ENCODE measurements at places on chromosomes 6 and 20. TPM values are rescaled to one million over a fixed set of nuclear protein-coding genes. Genes with fewer than 3 reads are reported as not detected.

The ENPP1 gene
- 13.1 TPM for total RNA-seq

The HLA-C gene
- 122 TPM for total RNA-seq

The LHFPL5 gene
- not detected for total RNA-seq

The TTI1 gene
- 15.9 TPM for total RNA-seq

The OPRM1 gene
- total RNA-seq: not detected

GRCh38 chr6:67433124-67433523 is 1202.0 kb upstream of the ADGRB3 start:
- DNase-seq: peak; percentile 1

DNA sequence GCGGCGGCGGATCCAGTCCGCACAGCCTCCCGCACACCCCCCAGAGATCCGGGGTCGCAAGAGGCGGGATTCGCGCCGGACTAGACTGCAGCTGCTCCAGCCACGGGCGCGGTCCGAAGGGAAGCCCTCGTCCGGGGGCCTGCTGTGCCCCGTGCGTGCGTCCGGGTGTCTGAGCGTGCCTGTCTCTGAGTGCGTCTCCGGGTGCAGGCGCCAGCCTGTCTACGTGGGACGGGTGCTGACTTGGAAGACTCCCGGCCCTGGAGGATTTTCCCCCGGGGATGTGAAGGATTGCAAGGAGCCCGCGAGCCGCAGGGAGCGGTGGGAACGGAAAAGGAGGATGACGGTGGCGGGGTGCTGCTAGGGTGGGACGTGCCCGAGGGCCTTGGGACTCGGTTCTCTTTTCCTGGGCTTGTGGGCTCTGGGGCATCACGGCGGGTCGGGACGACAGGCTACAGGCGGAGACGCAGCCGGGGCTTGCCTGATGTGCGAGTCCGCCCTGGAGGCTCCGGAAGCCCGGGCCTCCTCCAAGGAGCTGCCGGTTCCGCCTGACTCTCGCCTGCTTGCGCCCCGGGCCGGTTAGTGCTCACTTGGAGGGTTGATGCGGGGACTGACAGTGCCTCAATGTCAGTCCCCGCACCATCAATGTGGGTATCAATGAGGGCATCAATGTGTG is 5.7 kb downstream of the MAFB start:
- DNase-seq: peak; percentile 24

- DNase-seq: no peak
Measured at GRCh38 chr20:34282041-34282440, 21.1 kb downstream of the AHCY start.

GRCh38 chr6:118740372-118740771 is 89.0 kb upstream of the CEP85L start:
- DNase-seq: no peak

- peak; percentile 77 for DNase-seq
Measured at GRCh38 chr6:166342349-166343149, at the start of gene SFT2D1. TSS of gene SFT2D1 (minus strand) at chr6:166342545. CDS start at chr6:166342481, 64 bp downstream.

GRCh38 chr6:16514249-16514648 is 247.0 kb downstream of the ATXN1 start:
- DNase-seq: peak; percentile 77

GRCh38 chr6:83867527-83868161 is 8.2 kb downstream of the CYB5R4 start:
- DNase-seq: peak; percentile 53

GRCh38 chr6:16090920-16091319 is 38.0 kb upstream of the MYLIP start:
- no peak for DNase-seq

DNA sequence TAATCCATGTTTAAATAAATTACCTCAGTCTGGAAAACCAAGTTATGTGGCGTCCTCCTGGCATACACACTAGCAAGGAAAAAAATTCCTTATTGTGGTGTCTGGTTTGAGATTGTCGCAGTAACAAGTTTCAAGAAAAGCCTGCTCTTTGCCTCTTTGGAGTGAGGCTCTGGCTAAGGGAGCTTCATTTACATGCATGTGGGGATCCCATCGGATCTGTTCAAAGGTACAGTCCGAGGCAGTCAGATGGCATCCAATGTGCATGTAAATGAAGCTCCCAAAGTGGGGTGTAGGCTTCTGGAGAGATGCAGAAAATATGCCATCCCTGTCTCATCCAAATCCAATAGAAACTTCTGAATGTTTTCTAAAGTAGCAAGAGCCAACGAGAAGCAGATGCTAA is 199.5 kb upstream of the FBXL4 start:
- DNase-seq: no peak

GRCh38 chr6:26389349-26389894 is 6.5 kb downstream of the BTN2A2 start:
- no peak for DNase-seq

DNA sequence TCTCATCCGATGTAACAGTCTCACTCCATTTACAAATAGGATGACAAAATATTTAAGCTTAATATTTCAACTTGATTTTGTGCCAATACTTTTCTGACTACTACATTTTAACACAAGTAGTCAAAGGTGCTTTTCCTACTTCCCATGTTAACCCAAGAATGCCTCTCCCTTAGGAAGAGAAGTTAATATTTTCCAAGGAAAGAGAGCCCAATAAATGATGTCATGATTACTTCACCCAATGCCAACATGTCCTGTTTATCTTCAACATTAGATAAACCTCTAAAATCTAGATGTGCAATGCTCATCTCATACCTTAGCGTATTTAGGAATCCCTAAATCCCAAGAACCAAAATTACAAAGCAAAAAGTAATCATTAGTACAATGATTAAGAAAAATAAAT is 156.7 kb upstream of the TENT5A start:
- no peak for DNase-seq

DNA sequence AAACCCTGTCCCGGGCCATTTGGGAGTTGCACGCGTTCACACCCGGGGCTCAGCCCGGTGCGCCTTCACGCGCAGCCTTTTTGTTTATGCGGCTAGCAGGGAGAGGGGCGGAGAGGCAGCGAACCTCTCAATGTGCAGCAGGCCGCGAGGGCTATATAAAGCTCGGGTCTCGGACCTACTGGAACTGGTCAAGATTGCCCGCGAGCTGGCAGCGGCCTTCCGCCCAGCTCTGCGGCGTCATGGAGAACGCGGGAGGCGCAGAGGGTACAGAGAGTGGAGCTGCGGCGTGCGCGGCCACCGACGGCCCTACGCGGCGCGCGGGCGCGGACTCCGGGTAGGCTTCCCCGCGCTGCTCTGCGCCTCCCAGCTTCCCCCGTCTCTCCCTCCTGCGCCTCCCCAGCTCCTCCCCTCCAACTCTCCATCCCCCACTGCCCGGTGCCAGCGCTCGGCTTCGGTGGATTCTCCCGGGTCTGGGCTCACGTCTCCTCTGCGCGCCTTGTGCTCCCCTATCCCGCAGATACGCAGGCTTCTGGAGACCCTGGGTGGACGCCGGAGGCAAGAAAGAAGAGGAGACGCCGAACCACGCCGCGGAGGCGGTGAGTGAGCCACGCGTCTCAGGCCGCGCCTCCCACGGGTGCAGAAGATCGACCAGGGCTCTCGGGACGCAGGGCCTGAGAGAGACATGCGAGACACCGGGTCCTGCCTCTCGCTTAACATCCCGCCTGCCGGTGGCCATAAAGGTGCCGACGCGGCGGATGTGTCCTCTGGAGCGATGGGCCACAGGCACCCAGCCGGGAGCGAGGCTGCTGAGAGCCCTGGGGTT is at the start of gene RIPPLY2:
Gene RIPPLY2, plus strand, starts transcription at position 183 of the 823 bp plus-strand sequence. Its CDS starts 57 bp downstream, at position 240.
- peak; percentile 45 for DNase-seq

GRCh38 chr6:26439151-26440125 is 866 bp upstream of the BTN3A3 start:
- DNase-seq: no peak

DNA sequence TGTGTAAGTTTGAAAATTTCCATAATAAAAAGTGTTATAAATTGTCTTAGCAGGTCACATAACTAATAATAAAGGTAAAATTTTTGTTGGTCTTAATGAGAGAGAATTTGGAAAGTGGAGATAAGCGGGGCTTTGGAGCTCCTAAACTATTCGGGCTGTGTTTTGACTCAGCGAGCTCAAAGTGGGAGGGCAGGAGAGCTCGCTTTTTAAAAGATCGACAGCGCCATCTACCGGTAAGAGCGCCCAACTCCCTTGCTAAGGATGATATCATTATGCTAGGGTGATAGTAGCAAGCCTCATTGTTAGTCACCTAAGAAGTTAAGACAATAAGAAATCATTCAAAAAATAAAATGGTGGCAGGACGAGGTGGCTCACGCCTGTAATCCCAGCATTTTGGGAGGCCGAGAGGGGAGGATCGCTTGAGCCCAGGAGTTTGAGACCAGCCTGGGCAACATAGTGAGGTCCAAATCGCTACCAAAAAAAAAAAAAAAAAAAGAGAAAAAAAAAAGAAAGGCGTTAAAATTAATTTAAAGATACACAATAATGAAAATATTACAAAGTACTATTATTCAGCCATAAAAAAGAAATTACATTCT is 24.8 kb downstream of the C6orf15 start:
- peak; percentile 84 for DNase-seq

- peak; percentile 31 for DNase-seq
Measured at GRCh38 chr6:41306187-41306854, 19.8 kb upstream of the TREM1 start.

- DNase-seq: peak; percentile 57
Measured at GRCh38 chr20:58308680-58309527, 611 bp upstream of the RAB22A start.

- no peak for DNase-seq
Measured at GRCh38 chr20:63709149-63709527, 1.3 kb downstream of the ZGPAT start.

DNA sequence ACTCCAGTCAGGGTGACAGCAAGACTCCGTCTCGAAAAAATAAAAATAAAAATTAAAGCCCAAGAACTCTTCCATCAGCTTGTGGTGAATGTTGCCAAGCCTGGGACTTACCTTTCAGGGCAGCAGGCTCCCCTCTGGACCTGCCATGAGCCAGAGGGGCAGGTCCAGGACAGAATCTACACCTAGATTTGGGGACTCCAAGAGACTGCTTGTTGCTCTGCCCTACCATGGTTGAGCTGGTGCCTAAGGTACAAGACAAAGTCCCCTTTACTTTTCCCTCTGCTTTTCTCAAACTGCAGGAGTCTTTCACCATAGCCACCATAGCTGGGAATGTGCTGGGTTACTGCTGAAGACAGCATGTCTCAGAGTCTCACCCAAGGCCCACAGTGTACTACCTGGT is 9.2 kb downstream of the C6orf15 start:
- no peak for DNase-seq

GRCh38 chr6:130324657-130325056 is 41.2 kb upstream of the TMEM200A start:
- peak; percentile 72 for DNase-seq

DNA sequence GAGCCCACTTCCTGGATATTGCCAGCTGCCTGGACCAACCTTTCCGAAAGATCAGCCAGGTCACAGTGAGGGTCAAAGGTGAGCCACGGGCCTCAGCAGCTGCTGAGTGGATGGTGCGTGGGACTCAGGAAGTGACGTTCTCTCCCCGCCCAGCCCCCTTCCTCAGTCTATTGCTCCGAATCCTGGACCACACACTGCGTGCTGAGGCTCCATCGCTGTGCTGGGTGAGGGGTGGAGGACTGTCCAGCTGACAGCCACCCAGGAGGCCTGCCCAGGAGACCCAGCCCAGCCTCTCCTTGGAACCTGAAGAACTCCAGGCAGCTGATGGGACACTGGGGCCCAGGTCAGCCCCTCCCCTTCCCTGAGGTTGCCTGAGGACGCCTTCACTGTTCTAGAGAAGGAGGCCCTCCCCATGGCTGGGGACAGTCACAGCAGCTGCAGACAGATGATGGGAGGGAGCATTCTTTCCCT is 94.4 kb upstream of the CD93 start:
- DNase-seq: no peak

DNA sequence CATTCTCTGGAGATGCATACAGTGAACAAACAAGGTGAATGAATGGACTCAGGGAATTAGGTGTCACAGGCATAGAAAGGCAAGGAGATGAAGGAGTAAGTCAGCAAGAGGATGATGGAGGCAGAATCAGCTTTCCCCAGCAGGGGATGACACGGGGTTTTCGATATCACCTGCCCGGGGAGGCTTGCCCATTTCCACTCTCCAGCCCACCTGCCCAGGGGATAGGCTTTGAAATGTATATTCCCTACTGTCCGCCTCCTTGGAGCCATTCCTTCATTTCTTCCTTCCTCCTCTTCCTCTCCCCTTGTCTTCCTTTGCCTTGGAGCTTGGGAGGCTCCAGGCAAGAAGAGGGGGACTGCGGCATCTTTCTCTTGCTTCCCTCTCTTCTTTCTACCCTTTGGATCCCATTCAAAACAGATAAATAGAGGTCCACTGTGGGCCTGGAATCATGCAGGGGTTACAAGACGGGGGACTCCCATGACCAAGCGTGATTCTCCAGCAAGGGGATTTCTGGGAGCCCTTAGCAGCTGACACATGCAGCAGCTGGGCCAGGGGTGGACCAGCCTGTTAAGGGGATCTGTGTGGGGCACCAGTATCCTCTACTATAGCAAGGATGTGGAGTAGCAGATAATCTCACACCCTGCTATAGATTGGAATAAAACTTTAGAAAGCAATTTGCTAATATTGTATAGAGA is 23.5 kb upstream of the RNF24 start:
- DNase-seq: no peak

GRCh38 chr20:15609921-15610320 is 963.3 kb downstream of the KIF16B start:
- DNase-seq: no peak

DNA sequence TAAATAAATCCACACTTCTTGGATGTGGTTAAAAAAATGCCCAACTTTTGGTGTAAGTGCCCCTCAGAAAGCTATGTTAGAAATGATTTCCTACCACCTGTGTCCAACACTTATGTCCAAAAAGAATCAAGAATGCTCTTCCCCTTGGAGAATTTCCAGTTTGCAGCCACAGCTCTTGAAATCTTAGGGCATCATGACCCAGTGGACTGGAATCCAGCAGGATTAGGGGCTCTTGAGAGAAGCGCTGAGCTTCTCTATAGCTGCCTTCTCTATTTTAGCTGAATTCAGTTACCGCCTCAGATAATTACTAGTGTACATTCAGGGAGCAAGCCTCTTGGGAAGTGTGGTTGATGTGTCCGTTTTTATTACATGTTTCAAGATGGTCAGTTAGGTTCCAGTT is 2.5 kb downstream of the PHACTR1 start:
- DNase-seq: no peak

DNA sequence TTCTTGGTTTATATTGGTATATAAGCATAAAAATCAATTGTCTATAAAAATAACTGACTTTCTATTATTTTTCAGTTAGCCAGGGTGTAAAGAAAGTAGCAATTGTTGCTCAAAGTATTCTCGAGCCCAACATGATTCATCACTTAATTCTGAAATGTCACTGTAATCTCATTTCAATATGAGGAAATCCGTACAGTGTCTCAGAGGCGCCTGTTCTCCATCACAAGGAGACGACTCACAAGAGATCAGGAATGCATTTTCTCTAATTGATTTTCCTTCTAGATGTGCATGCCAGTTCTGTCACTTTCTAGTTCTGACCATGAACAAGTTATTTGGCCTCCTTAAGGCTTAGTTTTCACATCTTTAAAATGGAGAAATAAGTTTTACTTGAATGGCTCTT is 753.1 kb downstream of the MAFB start:
- DNase-seq: no peak

- no peak for DNase-seq
Measured at GRCh38 chr6:22582417-22583205, 13.2 kb downstream of the HDGFL1 start.

DNA sequence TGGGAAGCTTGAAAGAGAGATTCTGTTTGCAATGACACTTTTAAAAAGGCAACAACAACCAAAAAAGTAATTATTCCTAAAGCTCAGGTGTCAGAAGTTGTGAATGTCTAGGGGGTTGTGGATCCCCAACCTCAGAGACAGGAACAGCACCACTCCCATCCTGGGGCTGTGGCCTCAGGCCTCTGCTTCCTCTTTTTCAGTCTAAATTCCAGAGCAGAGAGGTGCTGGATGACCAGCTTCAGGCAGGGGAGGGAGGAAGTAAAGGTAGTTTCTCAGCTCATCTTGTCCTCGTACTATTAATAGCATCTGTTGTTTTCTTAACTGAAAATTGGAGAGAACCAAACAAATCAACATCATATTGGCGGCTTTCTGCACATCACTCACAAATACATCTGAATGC is 8.3 kb downstream of the NT5E start:
- DNase-seq: no peak

Measured in fibroblast of lung (primary cell).